ENCODE measurements at places on chromosomes 13 and 19.
A peak's percentile ranks its signal among the peaks of the same experiment; 100 is the strongest.

GRCh38 chr13:111298214-111298975 lies 22.0 kb upstream of the TEX29 start:
- DNase-seq: no peak

DNA sequence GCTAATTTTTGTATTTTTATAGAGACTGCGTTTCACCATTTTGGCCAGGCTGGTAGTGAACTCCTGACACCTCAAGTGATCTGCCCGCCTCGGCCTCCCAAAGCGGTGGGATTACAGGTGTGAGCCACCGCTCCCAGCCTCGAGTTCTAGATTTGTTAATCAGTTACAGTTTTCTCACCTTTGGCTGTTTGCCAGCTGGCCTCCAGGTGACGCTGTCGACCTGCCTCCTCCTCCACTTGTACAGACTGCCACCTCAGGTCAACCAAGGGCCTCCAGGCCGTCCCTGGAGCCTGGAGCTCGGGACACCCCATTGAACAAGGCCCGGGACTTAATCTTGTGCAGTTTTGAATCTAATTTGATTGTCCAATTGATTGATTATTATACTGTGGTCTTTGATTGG lies 45.5 kb downstream of the IER2 start:
- DNase-seq: no peak

DNA sequence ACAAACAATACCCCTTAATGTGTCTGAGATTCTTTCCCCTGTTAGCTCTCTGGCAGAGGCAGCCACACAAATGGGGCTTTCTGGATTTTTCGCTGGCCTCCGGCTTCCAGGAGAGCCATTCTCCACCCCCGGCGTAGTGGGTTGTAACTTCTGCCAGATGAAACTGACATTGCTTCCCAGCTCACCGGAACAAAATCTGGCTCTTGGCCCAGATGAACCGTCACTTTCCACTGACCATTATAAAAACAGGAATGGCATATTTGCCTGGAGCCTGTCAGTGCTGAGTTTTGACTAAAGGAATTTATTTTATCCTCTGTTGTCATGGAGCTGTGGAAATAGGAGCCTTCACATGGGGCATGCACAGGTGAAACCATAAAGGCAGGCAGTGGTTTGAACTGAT lies 120.6 kb upstream of the GPR12 start:
- DNase-seq: no peak

DNA sequence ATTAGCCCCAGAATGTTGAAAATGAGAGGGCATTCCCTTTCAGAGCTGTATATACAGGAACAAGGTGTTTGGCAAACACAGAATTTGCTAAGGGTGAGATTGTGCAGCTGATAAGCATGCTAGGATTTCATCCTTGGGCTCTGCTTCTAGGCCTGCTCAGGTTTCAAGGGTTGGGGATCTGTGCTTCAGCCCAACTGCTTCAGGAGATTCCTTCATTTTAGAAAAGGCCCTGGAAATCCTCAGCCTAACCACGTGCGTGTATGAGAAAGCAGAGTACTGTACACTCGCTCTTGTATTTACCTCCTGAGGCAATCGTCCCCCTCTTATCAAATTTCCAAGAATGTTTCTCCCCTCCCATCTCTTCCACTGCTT lies 291.6 kb upstream of the ARGLU1 start:
- DNase-seq: no peak

GRCh38 chr19:19540064-19540714 lies 2.1 kb downstream of the CILP2 start:
- DNase-seq: no peak

- no peak for DNase-seq
Measured at GRCh38 chr13:99636728-99637353, 135.6 kb downstream of the TM9SF2 start.

DNA sequence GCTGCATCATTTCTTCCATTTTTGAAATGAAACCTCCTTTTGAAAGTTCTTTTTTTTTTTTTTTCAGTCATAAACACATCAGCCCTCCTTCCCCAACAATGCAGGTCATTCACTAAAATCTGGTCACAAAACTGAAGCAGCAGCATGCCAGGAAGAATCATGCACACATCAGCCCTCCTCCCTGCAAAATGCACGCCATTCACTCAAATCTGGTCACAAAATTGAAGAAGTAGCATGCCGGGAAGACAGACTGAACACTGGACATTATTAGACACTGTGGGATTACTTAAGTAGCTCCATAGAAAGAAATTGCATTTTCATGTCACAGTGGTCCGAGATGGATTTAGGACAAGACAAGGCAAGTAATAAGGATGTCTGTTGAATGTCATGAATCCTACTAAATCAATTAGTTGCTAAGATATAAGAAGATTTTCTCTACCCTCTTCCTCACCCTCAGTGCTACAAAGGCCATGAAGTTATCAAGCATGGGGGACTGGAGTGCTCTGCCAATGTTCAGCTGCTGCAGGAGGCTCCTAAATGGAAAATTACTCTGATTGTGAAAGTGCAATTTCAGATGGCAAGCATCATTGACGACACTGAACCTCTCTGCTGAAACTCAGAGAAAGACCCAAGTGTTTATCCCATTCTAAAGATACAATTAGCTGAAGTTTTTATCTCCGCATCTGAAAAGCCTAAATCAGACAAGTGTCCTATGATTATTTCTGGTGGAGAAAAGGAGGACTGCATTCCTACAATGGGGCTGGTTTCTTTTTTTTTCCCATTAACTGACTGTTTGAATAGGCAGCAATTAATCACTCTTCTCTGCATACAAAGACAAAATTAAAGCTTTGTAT lies 913.2 kb downstream of the DIAPH3 start:
- no peak for DNase-seq

- DNase-seq: no peak
Measured at GRCh38 chr19:34274827-34275625, 20.7 kb downstream of the GARRE1 start.

- DNase-seq: no peak
Measured at GRCh38 chr13:34810996-34811395, 131.1 kb upstream of the NBEA start.

DNA sequence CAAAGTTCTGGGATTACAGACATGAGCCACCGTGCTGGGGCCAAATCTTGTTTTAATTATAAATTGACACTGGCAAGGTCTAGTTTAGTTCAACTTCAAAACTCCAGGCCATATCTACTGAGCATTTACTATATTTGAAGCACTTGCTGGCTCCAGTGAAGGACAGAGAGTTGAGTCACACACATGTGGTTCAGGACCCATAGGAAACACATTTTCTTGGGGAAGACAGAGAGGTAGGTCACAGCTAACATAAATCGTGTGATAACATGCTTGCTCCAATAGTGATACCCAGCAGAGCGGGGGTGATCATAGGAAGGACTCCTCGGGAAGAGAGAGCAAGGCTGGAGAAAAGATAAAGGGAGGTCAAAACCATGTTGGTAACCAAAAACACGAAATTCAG lies 170.6 kb upstream of the TSC22D1 start:
- no peak for DNase-seq

- DNase-seq: peak; percentile 54
Measured at GRCh38 chr13:78603240-78603957, at the start of gene POU4F1. Gene POU4F1, minus strand, starts transcription at chr13:78603552. Its CDS starts 226 bp downstream, at chr13:78603326.

- peak; percentile 38 for DNase-seq
Measured at GRCh38 chr13:89695343-89696257, 1651.9 kb upstream of the MIR17HG start.

GRCh38 chr13:110830331-110830730 lies 84.5 kb downstream of the ANKRD10 start:
- no peak for DNase-seq

DNA sequence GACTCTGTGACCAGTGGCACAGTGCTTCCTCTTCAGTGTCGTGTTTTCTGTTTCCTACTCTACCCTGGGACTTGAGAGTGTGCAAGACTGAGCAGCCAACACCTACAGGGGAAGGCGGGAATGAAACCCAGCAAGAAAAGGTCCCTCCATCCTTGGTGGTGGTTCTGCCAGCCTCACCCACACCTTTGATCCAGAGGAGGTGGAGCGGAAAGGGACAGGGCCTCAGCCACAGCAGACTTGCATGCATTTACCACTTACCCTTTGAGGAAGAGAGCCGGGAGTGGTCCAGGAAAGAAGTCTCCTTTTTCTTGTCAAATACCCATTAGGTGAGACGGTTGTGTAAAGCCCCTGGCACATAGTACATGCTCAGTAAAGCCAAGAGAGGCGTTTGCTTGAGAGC lies 164.8 kb upstream of the ZNF536 start:
- no peak for DNase-seq

DNA sequence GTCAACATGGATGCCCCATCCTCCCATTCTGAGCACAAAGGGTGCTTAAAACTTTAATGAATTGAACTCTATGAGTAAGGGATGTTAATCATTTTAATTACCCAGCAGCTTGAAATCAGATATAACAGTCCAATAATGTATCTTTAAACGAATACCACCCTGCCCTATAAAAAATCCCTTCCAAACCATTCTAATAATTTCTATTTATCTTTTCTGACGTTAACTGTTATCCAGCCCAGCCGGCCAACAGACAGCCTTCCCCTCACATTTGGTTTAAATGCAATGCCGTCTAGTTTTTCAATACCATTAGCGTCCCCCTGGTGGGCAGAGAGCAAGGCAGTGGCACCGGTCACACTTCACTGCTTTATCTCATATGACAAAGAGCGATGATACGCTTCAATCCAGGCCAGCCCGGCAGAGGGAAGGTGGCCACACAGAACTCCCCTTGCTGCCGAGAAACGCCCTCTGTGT lies 402.2 kb upstream of the ZNF507 start:
- DNase-seq: no peak

GRCh38 chr19:8210421-8211101 lies 1.4 kb downstream of the CERS4 start:
- DNase-seq: no peak

DNA sequence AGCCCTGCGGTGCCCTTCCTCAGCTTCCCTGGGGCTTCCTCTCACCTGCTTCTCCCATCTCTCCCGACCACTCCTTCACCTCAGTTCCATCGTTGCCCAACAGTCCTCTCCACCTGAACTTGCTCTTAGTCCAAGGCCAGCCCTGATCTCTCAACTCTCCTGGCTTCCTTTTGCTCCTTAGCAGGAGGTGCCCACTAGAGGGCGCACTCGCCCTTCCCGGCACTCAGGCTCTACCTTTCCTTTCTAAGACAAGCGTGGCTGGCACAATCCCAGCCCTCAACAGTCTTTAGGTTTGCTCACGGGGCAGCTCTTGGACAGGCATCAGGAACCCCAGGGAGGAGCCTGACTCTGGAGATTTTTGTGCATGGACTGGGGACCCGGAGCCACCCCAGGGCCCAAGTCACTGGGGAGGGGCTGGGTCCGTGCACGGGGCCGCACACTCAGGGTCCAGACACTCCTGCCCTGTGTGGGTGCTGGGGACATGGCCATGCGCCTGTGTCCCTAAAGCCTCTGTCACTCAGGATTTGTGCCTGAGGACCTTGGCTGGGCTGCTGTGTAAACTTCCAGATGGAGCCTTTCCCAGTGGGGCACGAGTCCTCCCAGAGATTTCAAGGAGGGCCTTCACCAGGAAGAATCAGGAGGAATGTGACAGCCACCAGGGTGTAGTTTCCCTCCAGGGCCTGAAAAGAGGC lies 12.1 kb upstream of the CEACAM8 start:
- DNase-seq: peak; percentile 12

DNA sequence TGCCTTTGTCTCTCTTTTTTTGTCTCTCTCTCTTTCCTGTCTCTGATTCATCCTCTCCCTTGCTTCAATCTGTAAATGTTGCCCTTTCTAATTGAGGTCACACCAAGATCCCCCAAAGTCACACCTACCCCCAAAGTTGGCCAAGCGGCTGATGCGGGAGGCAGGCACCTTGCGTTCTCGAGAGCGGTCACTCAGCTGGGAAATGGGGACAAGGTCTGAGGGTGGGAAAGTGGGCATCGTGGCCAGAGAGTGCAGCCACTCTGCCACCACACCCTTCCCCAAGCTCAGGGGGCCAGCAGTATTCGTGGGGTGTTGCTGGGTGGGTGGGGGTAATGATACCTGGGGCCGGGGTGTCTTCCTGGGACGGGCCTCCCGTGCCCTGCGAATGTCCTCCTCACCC lies 2.7 kb downstream of the COQ8B start:
- no peak for DNase-seq

GRCh38 chr13:110356362-110356761 lies 49.3 kb downstream of the COL4A2 start:
- no peak for DNase-seq

GRCh38 chr19:2079865-2080301 lies 16.2 kb downstream of the MOB3A start:
- DNase-seq: no peak

DNA sequence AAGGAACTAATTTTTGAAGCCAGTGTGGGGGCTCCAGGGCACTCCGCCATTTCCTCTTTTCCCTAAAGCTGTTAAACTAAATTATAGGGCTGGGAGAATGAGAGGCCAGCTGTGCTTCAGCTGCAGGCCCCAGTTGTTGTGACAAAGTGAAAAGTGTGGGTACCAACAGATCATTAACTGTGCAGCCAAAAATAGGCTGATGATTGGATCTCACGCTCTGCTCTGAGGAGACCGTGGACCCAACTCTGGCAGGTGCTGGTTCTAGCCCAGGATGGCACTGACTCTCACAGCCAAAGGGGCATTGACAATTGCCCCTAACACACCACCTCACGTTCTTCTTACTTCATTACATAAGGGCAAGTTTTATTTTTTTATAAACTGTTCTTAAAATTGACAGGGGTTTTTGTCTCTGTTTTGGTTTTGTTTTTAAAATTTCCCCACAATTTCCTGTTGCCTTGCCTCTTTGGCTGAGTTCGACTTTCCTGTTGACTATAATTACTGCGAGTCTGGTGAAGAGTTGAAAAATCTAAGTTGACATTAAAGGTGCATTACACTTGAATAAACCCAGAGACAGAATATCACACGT lies 391.0 kb downstream of the FGF9 start:
- no peak for DNase-seq

GRCh38 chr19:2631213-2631821 lies 71.2 kb downstream of the GNG7 start:
- no peak for DNase-seq

GRCh38 chr13:20332361-20333096 lies 100.4 kb upstream of the GJB6 start:
- no peak for DNase-seq

DNA sequence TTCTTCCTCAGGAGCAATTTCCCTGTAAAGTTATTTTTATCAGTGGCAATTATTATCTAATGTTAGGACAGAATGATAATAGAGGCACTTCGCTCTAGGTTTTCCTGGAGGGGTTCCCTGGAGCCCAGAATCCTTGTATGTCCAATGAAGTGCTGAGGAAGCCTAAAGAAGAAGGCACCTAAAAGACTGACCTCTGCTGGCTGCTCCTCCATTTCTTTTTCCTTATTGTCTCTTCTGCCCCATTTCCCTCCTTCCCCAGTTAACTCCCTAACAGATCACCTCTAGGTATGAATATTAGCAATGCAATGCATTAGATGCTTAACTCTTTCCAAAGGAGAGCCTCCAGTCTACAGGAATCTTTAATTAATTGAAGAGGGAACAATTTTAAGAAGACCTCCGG lies 985.4 kb downstream of the DIAPH3 start:
- no peak for DNase-seq

- peak; percentile 48 for DNase-seq
Measured at GRCh38 chr13:26062853-26063444, 11.1 kb upstream of the SHISA2 start.
